ENCODE measurements at places on chromosomes 13 and 19.

- no peak for DNase-seq
Observed at GRCh38 chr13:90336507-90336906, 1011.0 kb upstream of the MIR17HG start.

GRCh38 chr13:99307648-99308339 is 595 bp upstream of the GPR183 start:
- no peak for DNase-seq

DNA sequence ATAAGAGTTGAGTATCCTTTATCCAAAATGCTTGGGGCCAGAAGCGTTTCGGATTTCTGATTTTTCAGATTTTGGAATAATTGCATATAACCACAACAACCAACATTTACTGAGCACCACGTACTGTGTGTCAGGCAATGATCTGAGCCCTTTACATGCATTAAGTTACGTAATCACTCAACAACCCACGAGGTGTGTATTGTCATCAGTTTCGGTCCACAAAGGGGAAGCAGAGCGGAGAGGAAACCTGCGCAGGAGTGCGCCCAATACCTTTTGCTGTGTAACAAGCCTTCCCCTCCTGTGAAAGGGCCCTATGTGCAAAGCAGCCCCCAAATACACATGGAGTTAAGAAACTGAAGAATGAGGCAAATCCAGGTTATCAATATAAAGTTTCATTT is 20.7 kb upstream of the NLRP12 start:
- peak; percentile 33 for DNase-seq

DNA sequence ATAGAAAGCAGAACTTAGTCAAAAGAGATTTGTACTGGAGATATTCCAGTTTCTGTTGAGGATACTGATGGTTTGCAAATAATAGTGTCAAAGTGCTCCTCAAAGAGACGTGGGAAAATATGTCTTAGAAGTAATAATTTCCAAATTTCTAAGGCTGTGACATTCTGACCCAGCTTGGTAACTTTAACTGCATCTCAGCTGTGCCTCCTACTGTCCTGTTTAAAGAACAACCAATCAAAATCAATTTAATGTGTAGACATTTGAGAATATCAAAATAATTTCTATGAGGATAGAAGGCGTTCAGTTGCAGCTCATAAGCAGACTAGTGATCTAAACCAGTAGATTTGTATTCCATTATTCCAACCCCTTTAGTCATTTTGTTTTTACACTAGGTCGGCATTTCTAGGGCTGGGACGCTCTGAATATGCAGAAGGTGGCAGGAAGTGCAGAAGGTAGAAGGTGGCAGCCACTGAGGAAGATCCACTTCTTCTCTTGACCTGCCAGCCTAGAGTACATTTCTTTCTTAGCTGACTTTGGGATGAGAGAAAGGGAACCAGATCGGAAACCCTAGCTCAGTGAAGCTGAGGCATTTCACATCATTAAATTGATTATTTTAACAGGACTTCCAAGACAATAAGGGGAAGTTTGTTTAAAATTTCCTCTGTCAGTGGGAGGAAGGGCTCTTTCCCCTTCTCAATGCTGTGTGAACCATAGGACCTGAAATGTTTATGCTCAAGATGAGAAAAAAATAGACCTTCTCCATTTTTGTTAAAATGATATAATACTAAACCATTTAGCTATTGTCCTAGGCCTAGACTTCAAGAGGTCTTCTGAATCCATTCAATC is 67.5 kb downstream of the COL4A1 start:
- DNase-seq, result no peak

GRCh38 chr19:33811736-33812387 is 15.2 kb downstream of the KCTD15 start:
- no peak for DNase-seq

GRCh38 chr13:90455823-90456222 is 891.7 kb upstream of the MIR17HG start:
- DNase-seq, result no peak

GRCh38 chr13:22227895-22228294 is 557.0 kb downstream of the FGF9 start:
- no peak for DNase-seq

DNA sequence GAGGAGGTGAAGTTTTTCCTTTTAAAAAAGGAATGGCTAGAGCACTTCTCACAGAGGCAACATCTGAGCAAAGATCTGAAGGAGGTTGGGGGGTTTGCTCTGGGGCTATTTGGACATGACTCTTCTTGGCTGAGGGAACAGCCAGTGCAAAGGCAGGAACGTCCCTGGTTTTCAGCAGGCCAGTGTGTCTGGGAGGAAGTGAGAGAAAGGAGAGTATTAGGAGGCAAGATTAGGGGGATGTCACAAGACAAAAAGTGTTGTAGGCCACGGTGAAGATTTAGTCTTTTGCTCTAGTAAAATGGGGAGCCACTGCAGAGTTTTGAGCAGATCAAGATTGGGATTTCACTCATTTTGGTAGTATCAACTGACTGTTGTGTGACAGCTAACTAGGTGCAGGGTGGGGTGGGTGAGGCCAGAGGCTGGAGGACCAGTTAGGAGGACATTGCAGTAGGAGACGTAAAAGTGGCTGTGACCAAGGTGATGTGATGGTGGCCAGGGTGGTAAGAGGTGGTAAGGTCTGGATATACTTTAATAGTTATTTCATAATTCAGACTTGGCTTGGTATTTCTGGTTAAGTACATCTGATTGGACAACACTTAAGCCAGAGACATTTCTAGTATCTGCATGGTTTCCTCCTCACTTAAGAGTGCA is 40.6 kb downstream of the WDFY2 start:
- DNase-seq, result no peak

GRCh38 chr19:15161028-15161984 is 39.5 kb downstream of the NOTCH3 start:
- no peak for DNase-seq

GRCh38 chr13:66378894-66379293 is 851.2 kb downstream of the PCDH9 start:
- no peak for DNase-seq

- DNase-seq, result no peak
Observed at GRCh38 chr13:88648598-88649373, 977.6 kb downstream of the SLITRK5 start.

DNA sequence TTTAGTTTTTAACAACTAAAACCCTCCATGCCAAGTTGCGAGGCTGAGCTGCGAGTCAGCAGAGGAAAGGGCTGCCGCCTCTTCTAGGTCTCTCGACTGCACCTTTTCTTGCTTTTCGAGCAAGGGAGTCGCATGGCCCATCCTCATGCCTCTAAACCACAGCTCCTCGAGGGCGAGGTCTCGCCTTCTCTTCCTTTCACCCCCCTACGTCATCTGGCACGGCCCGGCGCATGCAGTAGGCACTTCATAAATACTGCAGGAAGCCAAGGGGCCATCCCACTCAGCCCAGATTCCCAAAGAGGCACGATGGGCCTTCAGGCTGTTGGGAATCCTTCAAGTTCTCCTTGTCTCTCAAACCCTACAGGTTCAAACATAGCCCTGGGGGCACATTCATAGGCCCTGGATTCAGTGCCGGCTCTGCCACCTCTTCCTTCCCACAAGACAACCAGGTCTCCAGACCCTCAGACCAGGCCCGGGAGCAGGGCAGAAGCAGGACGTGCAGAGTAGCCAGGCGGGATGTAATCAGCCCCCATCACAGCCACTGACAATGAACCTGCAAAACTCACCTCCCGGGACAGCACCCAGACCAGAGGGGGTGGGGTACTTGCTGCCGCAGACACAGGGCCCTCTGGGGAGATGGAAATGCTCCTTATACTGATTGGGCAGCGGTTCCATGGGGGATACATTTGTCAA is 41.7 kb downstream of the GGACT start:
- no peak for DNase-seq

- no peak for DNase-seq
Observed at GRCh38 chr19:5676105-5676771, 4.1 kb downstream of the MICOS13 start.

DNA sequence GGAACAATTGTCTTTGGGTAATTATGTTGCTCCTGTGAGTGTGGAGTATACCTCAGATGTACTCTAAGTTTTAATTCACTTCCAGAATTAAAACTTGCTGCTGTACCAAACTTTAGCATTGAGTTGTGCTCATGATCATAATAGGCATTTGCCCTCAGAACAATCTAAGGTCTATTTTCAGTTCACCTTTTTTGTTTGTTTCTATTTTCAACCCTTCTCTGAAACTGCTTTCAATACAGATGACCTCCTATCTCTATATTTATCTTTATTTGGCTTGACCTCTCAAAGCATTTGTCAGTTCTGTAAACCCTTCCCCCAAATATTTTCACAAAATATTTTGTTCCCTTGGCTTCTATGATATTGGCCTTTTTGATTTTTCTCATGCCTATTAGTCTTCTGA is 873.0 kb downstream of the OLFM4 start:
- no peak for DNase-seq

DNA sequence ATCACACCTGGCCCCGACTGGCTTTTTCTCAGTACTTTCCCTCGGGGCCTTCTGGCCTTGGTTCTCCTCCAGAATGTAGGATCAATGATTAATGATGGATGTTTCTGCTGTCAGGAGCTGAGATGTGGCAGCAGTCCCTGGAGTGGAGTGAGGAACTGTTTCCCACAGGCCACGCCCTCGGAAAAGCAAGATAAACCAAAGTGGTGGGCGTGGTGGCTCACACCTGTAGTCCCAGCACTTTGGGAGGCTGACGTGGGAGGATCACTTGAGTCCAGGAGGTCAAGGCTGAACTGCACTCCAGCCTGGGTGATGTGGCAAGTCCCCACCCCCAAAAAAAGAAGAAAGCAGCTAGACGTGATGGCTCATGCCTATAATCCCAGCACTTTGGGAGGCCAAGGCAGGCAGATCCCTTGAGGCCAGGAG is 7.1 kb upstream of the SHFL start:
- no peak for DNase-seq

DNA sequence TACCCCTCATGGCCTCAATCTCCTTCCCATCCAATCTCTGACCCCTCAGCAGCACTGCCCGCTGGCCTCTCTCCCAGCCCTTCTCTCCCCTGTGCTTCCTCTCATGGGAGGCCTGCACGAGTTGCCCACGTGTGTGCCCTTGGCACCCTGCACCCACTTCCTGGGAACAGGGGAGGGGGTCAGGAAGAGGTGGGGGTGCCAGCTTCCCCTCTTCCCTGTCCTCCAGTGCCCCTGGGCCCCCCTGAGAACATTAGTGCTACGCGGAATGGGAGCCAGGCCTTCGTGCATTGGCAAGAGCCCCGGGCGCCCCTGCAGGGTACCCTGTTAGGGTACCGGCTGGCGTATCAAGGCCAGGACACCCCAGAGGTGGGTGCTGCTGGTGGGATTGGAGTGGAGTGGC is 19.2 kb downstream of the AXL start:
- no peak for DNase-seq

DNA sequence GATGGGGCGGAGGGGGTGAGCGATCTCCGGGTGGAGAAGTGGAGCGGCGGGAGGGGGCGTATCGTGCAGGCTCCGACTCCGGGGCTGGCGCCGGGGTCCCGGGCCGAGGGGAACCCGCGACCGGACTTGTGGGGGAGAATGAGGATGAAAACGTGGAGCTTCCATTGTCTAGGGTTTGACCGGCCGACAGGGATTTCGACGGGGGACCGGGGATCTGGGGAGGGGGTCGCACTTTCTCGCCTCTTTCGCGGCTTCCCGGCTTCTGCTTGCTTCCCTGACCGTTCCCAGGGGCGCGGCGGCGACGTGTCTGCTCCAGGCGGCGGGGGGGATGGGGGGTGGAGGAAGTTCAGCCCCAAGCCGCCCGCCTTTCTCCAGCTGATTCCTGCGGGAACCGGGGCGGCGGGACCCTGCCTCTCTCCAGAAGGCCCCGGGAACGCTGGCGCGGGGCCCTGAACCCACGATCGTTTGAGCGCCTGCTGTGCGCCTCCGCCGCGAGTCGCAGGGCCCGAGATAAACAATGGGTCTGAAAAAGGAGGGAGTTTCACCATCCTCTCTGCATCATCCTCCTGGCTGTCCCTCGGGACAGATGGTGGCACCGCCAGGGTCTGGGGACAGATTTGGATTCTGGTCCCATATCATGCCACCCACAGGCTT is 790 bp downstream of the TPM4 start:
- no peak for DNase-seq

DNA sequence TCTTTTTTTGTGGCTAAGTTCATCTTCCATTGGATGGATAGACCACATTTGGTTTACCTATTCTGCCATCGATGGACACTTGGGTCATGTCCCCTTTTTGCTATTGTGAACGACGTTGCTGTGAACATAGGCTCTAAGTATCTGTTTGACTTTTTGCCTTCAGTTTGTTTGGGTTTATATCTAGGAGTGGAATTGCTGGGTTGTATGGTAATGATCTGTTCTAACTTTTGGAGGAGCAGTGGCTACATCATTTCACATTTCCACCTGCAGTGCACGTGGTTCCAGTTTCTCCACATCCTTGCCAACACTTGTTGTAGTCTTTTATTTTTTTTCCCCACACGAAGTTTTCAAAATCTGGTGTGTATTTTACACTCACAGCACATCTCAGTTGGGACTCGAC is 21.7 kb downstream of the BICRA start:
- DNase-seq, result no peak

DNA sequence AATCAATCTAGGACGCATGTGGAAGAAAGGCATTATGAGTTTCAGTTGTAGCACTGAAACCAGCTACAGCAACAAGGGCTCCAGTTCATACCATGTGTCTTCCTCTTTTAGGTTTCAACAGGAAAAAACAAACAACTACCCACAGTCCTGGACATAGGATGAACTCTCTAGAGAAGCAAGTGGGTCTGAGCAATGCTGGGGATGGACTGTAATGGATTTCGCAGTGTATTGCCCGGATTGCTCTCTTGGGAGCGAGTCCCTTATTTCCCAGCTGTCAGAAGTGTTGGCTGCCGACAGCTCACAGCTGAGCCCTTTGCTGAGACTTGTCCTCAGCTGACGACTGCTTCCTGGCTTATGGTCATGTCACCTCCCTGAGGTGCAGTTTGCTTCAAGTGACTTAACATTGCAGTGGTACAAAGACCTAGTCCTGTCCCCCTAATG is 12.1 kb upstream of the MYCBP2 start:
- DNase-seq, result peak; percentile 6

DNA sequence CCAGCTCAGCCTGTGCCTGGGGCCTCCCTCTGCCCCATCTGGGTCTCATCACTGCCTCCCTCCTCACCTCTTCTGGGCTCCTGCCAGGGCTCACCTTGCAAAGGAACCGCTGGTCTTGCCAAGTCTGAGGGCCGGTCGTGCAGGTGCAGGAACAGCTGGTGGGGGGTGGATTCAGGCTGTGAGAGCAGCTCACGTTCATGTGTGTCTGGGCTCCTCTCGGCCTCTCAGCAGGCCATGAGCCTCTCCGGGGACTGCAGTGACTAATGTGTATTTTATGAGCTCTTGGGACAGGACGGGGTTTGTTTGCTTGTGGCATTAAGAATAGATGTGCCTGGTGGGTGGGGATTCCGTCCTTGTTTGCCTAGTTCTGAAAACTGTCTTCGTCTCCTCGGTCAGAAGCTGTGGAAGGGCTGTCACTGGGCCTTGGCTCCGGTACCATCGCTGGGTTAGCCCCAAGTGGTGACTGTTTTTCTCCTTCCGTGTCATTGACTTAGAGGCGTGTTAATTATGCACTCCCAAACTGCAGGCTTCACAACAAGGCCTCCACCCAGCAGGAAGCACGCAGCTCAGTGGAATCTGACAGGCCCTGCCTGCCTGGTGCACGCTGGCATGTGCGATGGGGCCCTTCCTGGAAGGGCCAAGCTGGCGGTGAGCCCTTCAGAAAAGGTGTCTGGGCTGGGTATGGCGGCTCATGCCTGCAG is 77.6 kb downstream of the KDM4B start:
- DNase-seq, result no peak

- no peak for DNase-seq
Observed at GRCh38 chr13:112065521-112065866, 1.5 kb upstream of the SOX1 start.
